ENCODE measurements at places on chromosomes 5 and 9.

GRCh38 chr9:76116913-76117312, 226.4 kb downstream of the PCSK5 start:
- no peak for DNase-seq

- no peak for DNase-seq
Measured at GRCh38 chr9:129410226-129410625, 210.7 kb downstream of the C9orf50 start.

- DNase-seq, result no peak
Measured at GRCh38 chr5:57174890-57175510, 1.1 kb downstream of the GPBP1 start.

- DNase-seq, result no peak
Measured at GRCh38 chr5:82821846-82822633, 255.2 kb downstream of the TMEM167A start.

Measured in HuH-7.5 (cell line).